ENCODE measurements at places on chromosomes 6 and 20. TPM values are rescaled to one million over a fixed set of nuclear protein-coding genes. Genes with fewer than 3 reads are reported as not detected.

DNA sequence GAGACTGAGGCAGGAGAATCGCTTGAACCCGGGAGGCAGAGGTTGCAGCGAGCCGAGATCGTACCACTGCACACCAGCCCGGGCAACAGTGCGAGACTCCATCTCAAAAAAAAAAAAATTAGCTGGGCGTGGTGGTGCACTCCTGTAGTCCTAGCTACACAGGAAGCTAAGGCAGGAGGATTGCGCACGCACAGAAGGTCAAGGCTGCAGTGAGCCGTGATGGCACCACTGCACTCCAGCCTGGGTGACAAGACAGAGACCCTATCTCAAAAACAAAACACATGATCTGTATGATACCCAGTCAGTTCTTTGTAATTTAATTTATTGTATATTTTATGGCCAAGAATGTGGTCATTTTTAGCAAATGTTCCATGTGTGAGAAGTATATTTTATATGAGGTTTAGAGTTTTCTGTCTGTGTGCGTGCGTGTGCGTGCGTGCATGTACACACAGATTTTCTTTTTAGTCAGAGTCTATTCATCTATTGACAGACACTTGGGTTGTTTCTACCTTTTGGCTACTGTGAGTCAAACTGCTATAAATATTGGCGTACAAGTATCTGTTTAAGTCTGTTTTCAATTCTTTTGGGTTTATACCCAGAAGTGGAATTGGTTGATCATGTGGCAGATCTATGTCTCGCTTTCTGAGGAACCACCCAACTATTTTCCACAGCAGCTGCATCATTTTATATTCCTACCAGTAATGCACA, 22.2 kb upstream of the MYL9 start:
- H3K27ac ChIP-seq: no peak overlapping the region
- H3K4me3 ChIP-seq: no peak overlapping the region
- no peaks in the 10 kb centered on the region for H3K27me3 ChIP-seq
- no peaks in the 10 kb centered on the region for H3K36me3 ChIP-seq

DNA sequence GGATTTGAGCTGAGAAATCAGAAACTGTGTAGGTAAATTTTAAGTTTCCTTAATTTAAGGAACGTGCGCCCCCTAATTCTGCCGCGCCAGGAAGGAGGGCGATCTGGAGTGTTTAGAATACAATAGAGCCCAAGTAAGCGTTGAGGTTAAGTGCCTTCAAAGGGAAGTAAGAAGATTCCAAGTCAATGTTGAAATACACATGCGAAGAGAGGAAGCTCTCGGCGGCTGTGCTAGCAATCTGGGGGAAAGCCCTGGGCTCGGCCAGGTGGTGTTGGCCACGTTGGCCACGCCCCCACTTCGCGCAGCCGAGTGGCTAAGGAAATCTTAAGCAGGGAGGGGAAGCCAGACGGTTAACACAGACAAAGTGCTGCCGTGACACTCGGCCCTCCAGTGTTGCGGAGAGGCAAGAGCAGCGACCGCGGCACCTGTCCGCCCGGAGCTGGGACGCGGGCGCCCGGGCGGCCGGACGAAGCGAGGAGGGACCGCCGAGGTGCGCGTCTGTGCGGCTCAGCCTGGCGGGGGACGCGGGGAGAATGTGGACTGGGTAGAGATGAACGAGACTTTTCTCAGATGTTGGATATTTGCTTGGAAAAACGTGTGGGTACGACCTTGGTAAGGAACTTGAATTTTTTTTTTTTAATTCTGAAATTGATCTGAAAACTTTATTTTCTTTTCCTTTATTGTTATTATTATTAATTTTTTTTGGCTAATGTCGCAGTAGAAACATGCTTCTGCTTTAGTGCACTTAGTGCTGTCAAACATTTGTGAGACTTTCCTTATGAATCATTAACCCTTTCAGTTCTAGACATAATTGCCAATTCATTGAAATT, at the start of gene PRDM1:
Gene PRDM1 (plus strand): TSS at position 353 of the 830 bp plus-strand sequence. CDS start 218 bp downstream, at position 571.
- H3K27ac ChIP-seq: peak within 1 kb of the TSS; percentile 81
- no peaks in the 10 kb centered on the region for H3K27me3 ChIP-seq
- no peaks in the 10 kb centered on the region for H3K36me3 ChIP-seq
- H3K4me3 ChIP-seq: peak within 1 kb of the TSS; percentile 45
- peak; percentile 66 for DNase-seq

DNA sequence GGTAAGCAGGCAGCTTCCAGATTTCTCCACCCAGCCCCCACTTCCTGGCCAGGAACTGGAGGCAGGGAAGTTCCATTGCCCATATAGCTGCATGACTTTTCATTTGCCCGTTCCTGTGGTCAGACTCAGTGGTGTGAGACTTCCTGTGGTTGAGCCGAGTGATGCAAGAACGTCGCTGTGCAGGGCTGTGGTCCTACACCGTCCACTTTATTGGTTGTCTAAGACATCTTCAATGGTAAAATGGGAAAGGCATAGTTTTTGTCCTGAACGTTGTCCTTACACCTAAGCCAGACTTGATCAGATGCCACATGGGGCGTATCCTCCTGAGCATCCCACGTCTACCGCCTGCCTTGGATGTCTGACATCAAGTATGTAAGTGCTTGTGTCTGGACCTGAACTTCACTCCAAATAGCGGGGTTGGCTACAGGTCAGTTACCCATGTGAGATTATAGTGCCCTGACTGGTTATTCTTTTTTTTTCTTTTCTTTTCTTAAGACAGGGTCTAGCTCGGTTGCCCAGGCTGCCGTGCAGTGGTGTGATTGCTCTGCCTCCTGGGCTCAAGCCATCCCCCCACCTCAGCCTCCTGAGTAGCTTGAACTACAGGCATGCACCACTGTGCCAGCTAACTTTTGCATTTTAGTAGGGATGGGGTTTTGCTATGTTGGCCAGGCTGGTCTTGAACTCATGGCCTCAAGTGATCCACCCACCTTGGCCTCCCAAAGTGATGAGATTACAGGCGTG, 25.9 kb upstream of the GTSF1L start:
- H3K4me1 ChIP-seq: no peaks in the 10 kb centered on the region
- DNase-seq: no peak

- H3K4me3 ChIP-seq: no peak overlapping the region
- H3K27me3 ChIP-seq: no peaks in the 10 kb centered on the region
- H3K27ac ChIP-seq: peak overlapping the region; percentile 78
- H3K4me1 ChIP-seq: no peaks in the 10 kb centered on the region
Observed at GRCh38 chr6:140485740-140486449, 1111.4 kb upstream of the CITED2 start.

DNA sequence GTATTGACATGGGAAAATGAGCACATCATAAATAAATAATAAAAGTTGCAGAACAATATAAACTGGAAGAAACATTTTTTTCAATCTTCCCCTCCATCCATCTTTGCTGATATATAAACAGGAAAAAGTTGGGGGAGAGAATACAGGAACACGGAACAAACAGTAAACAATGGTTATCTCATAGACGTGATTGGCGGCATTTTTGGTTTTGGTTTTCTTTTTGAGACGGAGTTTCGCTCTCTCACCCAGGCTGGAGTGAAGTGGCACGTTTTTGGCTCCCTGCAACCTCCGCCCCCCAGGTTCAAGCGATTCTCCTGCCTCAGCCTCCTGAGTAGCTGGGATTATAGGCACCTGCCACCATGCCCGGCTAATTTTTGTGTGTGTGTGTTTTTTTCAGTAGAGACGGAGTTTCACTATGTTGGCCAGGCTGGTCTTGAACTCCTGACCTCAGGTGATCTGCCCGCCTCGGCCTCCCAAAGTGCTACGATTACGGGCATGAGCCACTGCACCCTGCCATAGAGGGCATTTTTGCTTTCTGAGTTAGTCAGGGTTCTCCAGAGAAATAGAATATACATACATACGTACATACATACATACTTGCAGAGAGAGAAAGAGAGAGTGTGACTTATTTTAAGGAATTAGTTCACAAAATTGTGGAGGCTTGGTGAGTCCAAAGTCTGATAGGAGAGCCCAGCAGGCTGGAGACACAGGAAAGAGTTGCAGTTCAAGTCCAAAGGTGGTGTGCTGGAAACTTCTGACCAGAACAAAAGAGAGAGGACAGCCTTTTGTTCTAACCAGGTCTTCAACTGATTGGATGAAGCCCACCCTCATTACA, 22.6 kb downstream of the GNL1 start:
- H3K36me3 ChIP-seq: no peaks in the 10 kb centered on the region
- H3K27me3 ChIP-seq: no peaks in the 10 kb centered on the region
- H3K4me1 ChIP-seq: no peaks in the 10 kb centered on the region
- H3K4me3 ChIP-seq: no peak overlapping the region
- no peak overlapping the region for H3K27ac ChIP-seq
- DNase-seq: no peak

- H3K4me3 ChIP-seq: no peak overlapping the region
- H3K27ac ChIP-seq: no peak overlapping the region
- H3K4me1 ChIP-seq: no peaks in the 10 kb centered on the region
- no peak for DNase-seq
- no peaks in the 10 kb centered on the region for H3K36me3 ChIP-seq
Observed at GRCh38 chr6:79602859-79603258, 28.3 kb upstream of the SH3BGRL2 start.

- no peaks in the 10 kb centered on the region for H3K36me3 ChIP-seq
- DNase-seq: no peak
- H3K27me3 ChIP-seq: no peaks in the 10 kb centered on the region
- no peaks in the 10 kb centered on the region for H3K4me1 ChIP-seq
Observed at GRCh38 chr6:111662794-111663593, 57.3 kb upstream of the TRAF3IP2 start.

DNA sequence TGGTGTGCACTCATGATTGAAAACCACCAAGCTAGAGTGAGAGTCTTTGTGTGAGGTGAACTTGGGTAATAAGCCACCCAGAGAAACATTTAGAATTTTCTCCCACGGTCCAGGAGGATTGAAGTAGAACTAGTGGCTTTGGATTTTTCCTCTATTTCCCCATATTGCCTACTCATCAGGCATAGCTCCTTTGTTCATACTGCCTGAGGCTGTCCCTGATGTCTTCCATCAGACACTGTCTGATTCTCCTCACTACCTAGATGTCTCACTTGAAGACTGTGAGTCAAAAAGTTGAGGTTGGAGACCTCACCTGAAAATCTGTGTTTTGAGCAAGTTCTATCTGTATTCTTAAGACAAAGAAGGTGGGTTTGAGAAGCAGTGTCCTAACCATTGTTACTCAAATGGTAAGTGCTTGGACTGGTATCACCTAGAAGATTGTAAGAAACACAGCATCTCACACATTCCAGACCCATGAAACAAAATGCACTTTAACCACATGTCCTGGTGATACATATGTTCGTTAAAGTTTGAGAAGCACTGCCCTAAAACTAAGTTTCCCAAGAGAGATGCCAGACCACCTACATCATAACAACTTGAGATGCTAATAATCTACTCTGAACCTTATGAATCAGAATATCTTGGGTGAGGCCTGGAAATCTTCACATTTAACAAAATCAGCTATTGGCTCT, 523.4 kb upstream of the BTBD3 start:
- H3K4me3 ChIP-seq: no peak overlapping the region
- no peak overlapping the region for H3K27ac ChIP-seq
- H3K27me3 ChIP-seq: no peaks in the 10 kb centered on the region
- H3K4me1 ChIP-seq: no peaks in the 10 kb centered on the region
- H3K36me3 ChIP-seq: no peaks in the 10 kb centered on the region

- no peaks in the 10 kb centered on the region for H3K4me1 ChIP-seq
- DNase-seq: no peak
- H3K27me3 ChIP-seq: no peaks in the 10 kb centered on the region
- no peaks in the 10 kb centered on the region for H3K36me3 ChIP-seq
Observed at GRCh38 chr20:13068336-13068735, 59.6 kb downstream of the SPTLC3 start.

- H3K36me3 ChIP-seq: no peaks in the 10 kb centered on the region
- no peak overlapping the region for H3K27ac ChIP-seq
- H3K4me1 ChIP-seq: no peaks in the 10 kb centered on the region
- DNase-seq: no peak
- no peak overlapping the region for H3K4me3 ChIP-seq
Observed at GRCh38 chr20:38283236-38283635, 20.7 kb upstream of the BPI start.

GRCh38 chr6:109079981-109080380, 14.7 kb downstream of the SESN1 start:
- no peak overlapping the region for H3K27ac ChIP-seq
- no peak overlapping the region for H3K4me3 ChIP-seq
- DNase-seq: no peak

DNA sequence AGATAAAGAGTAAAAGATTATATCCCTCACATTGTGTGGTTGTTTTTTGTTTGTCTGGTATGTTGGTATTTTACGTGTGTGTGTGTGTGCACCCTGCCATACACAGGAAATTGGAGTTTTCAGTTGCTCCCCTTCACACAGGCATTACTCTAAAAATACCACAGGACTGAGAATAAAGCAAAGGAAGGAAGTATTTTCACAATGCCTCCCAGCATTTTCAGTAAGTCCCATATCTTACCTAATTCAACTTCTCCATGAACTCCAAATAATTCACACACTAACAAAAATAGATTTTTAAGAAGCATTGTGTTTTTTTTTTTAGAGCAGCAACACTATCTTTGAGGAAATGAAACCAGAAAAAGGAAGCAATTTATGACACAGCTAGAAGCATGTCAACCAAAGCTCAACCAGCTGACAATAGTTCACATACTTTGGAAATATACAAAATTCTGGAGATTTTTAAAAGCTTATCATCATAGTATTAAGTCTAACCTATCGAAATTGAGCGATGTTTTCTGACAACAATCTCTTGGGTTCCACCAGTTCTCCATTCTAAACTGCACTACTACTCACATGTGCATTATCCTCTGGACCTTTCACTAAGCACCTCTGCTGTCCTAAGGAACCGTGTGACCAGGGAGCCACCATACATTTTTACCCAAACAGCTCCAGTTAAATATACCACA, 2.1 kb downstream of the UBE2J1 start:
- H3K4me3 ChIP-seq: peak overlapping the region; percentile 89
- no peaks in the 10 kb centered on the region for H3K36me3 ChIP-seq
- peak overlapping the region; percentile 99 for H3K27ac ChIP-seq
- H3K27me3 ChIP-seq: no peaks in the 10 kb centered on the region
- no peak for DNase-seq
- H3K4me1 ChIP-seq: no peaks in the 10 kb centered on the region

DNA sequence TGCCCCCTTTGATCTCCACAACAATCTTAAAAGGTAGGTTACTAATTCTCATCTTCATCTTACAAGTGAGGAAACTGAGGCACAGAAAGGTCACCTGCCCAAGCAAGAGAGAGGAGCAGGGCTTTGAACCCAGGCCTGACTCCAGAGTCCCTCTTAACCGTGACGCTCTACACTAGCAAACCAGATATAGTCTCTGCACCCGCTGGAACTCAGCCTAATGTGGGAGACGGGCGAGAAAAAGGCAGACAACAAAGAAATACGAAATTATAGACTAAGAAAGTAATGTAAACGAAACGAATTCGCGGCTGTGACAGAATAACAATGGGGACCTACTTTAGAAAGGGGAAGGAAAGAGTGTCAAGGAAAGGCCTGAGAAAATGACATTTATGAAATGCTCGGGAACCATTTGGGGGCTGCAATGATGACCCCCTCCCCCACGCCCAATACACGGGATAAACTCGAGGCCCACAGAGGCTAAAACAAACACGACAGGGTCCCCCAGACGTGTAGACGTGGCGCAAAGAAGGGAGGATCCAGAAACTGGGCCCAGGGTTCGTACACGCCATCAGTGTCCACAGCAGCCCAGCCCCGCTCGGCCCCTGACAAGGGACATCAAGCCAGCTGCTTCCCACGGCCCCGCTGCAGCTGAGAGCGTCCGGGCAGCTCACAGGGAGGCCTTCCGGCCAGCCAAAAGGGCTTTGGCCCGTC, 637 bp downstream of the TRPC4AP start:
- H3K27ac ChIP-seq: peak overlapping the region; percentile 95
- no peaks in the 10 kb centered on the region for H3K27me3 ChIP-seq
- no peaks in the 10 kb centered on the region for H3K4me1 ChIP-seq
- H3K4me3 ChIP-seq: peak overlapping the region; percentile 68
- H3K36me3 ChIP-seq: no peaks in the 10 kb centered on the region

Gene TP53TG5
- total RNA-seq: not detected

Gene CAPN11
- total RNA-seq: 1.1 TPM

Gene CCN6
- total RNA-seq: not detected

Gene PPP1R14C
- 3.3 TPM for total RNA-seq

Gene PRSS16
- 0.80 TPM for total RNA-seq

Gene SLC22A16
- 0.15 TPM for total RNA-seq
